ENCODE measurements at places on chromosomes 3 and 15. TPM values are rescaled to one million over a fixed set of nuclear protein-coding genes. Genes with fewer than 3 reads are reported as not detected.

The SCAANT1 gene
- not detected for total RNA-seq

The GHRL gene
- total RNA-seq = 0.29 TPM

The CYP8B1 gene
- total RNA-seq = 0.13 TPM

The EOMES gene
- 19.7 TPM for total RNA-seq

The EMC7 gene
- 31.8 TPM for total RNA-seq

The KBTBD8 gene
- 3.3 TPM for total RNA-seq

Data from T-cell (primary cell).